ENCODE measurements at places on chromosomes 11 and 22. TPM values are rescaled to one million over a fixed set of nuclear protein-coding genes. Genes with fewer than 3 reads are reported as not detected.

C11orf68 gene
- 15.9 TPM for total RNA-seq

DNA sequence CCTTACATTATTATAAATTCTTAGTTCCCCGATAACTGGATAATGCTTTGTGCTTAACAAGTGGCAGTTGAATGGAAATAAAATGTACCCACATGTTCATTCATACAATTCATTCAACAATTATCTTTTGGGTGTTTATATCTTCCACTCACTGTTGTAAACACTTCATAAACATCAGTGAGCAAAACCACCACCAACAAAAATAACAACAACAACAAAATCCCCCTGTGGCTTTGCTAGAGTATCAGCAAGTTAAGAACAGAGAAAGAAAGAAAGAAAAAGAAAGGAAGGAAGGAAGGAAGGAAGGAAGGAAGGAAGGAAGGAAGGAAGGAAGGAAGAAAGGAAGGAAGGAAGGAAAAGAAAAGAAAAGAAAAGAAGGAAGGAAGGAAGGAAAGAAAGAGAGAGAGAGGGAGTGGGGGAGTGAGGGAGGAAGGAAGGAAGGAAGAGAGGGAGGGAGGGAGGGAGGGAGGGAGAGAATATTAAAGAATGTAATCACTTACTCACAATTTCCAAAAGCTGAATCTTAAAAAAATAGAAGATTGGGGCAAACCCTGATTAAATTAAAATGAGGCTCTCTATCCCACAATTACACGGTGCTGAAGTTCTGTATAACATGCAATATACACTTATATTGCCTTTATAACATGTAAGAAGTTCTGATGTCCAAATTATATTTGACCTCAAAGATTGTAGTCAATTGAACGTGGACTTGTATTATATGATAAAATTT lies 2238.8 kb downstream of the LRRC4C start:
- no peak for DNase-seq

DNA sequence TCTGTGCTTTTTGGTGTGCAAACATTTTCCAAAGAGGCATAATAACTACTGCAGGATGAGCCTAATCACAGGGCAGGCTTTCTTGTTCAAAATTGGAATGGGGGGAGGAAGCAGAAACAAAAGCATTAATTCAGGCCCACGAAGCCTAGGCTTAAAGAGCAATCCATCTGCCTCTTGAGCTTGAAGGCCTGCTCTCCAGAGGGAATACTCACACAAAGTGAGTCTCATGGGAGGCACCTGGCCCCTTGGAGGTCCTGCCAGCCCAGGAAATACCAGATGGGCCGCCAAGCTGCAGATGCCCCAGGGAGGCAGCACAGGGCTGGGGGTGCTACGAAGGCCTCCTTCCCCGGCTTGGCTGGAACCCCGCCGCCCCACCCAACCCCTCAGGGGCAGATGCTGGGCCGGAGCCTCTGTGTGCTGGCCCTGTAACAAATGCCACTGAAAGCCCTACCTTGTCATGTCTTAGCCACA lies 39.3 kb upstream of the COMT start:
- DNase-seq = no peak

DNA sequence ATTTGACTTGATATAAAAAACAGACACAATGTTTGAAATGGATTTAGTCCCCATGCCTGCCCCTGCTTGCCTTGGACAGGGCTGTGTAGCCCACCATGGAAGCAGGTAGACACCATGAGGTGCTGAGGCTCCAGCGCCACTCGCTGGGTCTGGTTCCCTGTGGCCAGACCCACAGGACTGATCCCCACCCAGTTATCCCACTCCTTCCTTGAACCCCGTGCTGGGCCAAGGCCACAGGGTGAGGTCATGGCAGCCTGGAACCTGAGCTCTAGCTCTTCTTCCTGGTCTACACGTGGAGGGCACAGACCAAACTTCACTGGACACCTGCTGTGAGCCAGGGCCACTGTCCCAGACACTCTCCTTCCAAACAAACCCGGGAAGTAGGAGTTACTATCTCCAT lies 42.5 kb downstream of the GAB4 start:
- no peak for DNase-seq

- no peak for DNase-seq
Measured at GRCh38 chr11:57978686-57979531, 44.8 kb upstream of the OR9Q1 start.

All from umbilical cord (tissue), 2 donors.